ENCODE measurements at places on chromosomes 1 and 21.

DNA sequence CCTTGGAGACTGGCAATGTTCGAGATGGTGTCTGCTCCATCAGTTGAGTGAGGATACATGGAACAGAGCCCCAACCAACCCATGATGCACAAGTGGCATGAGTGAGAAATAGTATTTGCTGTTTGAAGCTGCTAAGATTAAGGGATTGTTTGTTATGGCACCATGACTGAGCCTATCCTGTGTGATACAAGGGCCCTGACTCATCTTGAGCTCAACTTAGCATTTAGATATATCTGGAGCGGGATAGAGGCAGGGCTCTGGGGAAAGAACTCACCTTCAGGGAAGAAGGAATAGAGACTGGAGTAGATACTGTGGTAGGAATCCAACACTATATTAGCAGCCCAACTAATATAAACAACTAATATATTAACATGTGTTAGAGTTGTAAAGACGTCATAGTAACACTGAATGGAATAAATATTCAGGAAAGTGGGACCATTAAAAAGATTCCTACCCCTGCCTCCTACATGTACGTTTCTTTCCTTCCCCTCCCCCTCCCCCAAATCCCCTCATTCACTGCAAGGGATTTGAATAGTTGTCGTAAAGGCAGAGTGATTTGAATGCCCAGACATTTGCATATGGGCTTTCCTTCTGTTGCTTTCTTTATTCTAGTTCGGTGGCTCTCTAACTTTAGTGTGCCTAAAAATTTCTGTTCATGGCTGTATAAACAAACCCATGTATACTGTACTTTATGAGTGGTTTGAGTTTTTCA lies 106.6 kb upstream of the POU3F1 start:
- DNase-seq: no peak

- no peak for DNase-seq
Observed at GRCh38 chr21:15144026-15144425, 79.2 kb upstream of the NRIP1 start.

DNA sequence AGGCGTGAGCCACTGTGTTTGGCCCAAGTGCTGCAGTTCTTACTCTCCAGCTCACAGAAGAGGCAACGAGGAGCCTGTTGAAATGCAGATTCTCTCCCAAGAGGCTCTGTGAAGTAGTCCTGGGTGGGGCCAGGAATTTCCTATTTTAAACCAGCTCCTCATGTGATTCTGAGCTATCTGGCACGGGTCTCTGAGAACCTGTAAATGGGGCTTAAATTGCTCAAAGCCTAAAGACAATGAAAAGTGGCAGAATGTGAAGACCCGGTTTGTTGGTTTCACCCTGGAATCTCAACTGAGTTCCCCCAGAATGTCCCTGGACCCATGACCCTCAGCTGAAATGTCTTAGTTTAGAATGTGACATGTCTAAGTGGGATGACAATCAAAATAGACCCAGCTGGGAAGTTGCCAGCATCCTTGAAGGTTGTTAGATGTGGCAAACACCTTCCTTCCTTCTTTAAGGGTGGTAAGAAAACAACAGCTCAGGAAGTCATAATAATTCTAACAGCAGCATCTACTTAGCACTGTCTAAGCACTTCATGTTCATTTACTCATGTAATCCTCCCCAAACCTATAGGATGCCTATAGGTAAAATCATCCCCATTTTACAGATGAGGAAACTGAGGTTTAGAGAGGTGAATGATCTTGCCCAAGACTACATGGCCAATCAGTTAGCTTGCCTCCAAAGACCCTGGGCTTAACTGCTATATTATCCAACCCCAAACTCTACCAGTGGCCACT lies 20.9 kb upstream of the ATP5PO start:
- DNase-seq: no peak

DNA sequence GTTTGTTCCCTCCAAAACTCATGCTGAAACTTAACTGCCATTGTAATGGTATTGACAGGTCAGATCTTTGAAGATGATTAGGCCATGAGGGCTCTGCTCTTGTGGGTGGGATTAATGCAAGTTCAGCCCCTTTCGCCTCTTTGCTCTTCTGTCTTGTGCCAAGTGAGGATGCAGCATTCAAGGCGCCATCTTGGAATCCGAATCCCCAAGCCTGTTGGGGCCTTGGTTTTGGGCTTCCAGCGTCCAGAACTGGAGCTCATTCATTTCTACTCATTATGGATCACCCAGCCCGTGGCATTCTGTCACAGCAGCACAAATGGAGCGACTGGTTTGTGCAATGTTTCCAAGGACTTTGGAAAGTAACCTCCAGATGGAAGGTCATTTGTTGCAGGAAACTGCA lies 5.6 kb downstream of the TTC34 start:
- no peak for DNase-seq
